ENCODE measurements at places on chromosomes 2 and 18.

DNA sequence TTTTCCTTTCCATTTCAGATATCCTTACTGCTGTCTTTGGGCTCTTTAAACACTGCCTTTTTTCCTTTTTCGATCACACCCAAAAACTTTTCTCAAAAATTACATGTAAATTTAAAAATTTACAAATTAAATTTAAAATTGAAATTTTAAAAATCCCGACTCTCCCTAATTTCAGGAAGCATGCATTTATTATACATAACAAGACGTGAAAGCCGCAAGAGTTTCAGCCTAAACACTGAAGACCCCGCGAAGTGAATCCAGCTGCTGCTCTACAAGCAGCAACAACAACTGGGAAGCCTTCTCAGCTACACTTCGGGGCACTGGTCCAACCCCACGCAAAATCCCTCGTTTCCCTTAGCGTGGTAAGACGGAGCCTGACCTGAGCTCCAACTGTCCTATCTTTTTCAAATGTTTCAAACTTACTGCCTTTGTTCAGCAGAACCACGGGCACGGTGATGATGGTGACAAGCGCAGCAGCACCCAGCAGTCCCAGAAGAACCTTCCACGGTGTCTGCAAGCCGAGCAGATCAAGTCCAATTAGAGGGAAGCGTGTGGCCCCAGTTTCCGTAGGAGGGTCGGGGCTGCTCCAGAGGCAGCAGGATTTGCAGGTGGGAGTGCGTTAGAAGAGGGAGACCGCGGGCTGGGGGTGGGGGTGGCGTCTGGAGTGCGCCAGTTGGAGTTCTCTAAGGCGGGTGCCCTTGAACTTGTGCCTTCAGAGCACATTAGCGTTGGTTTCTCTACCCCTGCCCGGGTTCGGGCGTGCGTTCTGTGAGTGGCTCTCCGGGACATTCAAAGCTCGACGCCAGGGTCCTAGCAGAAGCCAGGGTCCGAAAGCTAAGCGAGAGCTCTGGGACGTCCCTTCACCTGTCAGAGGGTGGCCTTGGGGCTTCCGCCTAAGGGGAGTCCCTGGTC is 783 bp downstream of the DPP4 start:
- DNase-seq = no peak

GRCh38 chr18:62948788-62949187 is 233.4 kb downstream of the PHLPP1 start:
- no peak for DNase-seq

DNA sequence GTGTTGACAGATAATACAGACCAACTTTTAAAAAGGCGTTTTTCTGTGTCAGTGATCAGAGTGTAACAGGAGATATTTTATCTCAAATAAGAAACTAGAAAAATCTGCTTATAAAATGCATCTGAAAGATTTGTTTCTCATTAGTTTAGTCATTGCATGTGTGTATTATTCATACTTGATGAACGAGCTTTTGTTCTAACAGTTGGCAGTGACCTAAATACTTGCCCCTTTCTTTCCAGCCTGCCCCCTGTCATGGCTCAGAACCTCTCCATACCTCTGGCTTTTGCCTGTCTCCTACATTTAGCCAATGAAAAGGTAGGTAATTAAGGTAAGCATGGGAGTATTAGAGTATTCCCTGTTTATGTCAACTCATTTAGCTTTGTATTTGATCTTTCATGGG is 33.6 kb downstream of the NCAPH start:
- DNase-seq = no peak

DNA sequence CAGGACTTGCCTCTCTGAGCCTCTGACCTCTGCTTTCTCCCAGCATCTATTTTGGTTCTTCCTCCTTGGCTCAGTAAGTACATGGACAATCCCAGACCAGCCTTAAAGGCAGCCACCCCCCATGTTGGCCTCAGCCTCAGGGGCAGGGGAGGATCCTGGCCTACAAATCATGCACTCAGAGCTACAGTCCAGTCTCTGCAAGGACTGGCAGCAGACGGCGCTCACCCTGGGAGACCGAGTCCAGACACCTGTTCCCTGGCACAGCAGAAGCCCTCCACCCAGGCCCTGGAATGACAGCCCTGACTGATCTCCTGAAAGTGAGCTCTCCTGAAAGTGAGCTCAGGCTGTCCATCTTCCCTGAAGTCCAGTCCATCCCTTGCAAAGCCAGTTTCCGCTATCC is 25.7 kb upstream of the PTPN4 start:
- no peak for DNase-seq

DNA sequence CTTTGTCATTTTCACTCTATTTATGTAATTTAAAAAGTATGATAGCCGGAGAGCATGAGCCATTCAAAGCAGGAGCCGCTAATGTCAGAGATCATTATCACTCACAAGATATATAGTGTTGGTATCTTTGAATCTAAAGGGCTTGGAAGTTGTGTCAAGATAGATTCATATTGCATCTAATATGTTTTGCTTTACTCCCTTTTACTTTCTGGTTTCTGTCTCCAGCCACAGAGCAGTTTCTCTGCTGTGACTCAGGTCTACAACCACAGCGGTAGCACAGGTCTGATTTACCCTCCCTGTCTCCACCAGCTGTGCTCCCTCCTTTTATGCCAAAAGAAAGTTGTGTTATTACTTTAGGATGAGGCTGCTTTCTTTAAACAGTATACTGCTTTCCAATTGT is 424.0 kb downstream of the ARHGAP15 start:
- no peak for DNase-seq

- no peak for DNase-seq
Measured at GRCh38 chr2:73291461-73292315, 1.7 kb downstream of the EGR4 start.

All from NCI-H1694 treated with DMSO at 0.1 percent for 48 hours (cell line).